NCI-H510A treated with DMSO at 0.1 percent for 48 hours (cell line): ENCODE measurements at places on chromosomes 1 and 21.

DNA sequence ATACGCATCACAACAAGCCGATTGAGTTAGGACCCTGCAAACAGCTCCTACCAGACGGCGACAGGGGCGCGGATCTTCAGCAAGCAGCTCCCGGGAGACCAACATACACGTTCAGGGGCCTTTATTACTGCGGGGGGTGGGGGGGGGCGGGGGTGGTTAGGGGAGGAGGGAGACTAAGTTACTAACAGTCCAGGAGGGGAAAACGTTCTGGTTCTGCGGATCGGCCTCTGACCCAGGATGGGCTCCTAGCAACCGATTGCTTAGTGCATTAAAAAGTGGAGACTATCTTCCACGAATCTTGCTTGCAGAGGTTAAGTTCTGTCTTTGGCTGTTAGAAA lies 162.0 kb downstream of the RUNX1 start:
- no peak for DNase-seq

GRCh38 chr1:54542962-54543539 lies 5.0 kb upstream of the ACOT11 start:
- no peak for DNase-seq

DNA sequence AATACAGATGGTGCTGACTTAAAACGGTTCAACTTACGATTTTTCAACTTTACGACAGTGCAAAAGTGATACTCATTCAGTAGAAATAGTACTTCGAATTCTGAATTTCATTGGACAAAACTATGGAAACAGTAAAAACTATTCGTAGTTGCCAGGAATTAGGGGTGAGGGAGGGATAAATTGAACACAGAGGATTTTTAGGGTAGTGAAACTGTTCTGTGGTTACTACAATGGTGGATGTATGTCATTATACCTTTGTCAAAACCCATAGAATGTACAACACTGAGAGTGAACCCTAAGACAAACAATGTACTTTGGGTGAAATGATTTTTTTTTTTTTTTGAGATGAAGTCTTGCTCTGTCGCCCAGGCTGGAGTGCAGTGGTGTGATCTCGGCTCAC lies 7.5 kb downstream of the DDR2 start:
- DNase-seq, result no peak

DNA sequence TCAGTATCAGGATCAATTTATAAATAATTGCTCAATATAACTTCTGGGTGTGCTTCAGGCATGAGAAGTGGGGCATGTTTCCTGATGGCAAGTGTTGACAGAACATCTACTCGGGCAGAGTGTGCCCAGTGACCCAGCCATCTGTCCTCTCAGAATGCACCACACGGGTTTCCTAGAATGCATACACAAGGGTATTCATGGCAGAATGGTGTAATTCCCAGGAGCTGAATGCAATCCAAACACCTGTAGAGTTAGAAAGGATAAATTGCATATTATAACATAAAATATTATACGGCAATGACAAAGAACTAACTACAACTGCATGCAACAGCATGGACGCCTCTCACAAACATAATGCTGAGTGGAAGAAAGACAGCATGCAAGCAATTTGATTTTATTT lies 391.9 kb downstream of the SIPA1L2 start:
- DNase-seq, result peak; percentile 49

- DNase-seq, result no peak
Measured at GRCh38 chr1:187078321-187078720, 249.6 kb downstream of the PLA2G4A start.
